ENCODE measurements at places on chromosomes 6 and 20.

GRCh38 chr20:57586370-57586793, 25.5 kb downstream of the PCK1 start:
- no peak for DNase-seq

DNA sequence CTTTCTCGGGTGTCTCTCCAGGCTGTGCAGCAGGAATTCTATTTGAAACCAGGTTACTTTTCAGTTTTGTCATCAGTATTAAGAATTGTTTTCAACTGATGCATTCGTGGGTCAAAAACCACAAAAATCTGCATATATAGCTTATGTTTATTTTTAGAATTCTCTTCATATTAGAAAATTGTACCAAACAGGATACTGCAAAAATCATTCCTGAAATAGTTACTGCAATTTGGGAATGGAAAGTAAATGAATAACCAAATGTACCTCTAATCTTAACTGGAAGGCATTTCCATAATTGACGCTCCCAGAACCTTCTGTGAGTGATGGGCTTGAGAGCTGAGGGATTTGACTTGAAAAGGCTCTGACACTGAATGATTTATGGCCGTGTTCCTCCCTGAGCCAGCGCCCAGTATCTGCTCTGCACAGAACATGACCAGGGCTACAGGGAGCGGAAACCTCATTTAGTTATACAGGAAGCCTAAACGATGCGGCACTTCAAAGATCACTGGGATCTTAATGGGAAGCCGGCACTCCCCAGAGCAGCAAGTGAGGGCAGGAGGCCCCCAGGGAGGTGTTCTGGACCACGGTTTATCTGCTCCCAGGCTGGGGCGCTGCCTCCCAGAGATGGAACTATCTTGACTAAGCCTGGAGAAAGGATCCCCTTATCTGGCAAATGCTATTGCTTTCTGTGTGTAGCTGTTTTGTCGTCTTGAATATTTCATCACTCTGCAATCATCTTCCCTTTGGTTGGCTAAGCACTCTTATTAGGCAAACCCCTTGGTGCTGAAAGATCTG, 446.0 kb downstream of the QKI start:
- peak; percentile 2 for DNase-seq

DNA sequence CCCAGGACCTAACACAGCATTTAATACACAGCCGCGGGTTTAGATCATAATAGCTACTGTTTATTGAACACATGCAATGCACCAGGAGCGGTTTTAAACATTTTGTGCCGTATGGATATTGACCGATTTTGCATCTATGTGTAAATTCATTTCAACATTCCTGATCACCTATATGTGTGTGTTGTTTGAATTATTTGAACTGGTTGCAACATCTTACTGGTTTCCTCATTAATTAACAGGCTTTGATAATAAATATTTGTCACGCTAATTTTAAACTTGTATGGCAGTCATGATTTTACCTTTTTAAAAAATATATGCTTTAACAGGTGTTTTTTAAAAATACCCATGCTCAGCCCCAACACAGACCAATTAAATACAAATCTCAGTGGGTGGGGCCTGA, 35.8 kb downstream of the CPNE5 start:
- no peak for DNase-seq

- no peak for DNase-seq
Observed at GRCh38 chr6:37396571-37397180, 36.3 kb upstream of the CMTR1 start.

- no peak for DNase-seq
Observed at GRCh38 chr6:156562636-156563035, 214.5 kb upstream of the ARID1B start.

- no peak for DNase-seq
Observed at GRCh38 chr20:54284928-54285704, 77.2 kb downstream of the PFDN4 start.

DNA sequence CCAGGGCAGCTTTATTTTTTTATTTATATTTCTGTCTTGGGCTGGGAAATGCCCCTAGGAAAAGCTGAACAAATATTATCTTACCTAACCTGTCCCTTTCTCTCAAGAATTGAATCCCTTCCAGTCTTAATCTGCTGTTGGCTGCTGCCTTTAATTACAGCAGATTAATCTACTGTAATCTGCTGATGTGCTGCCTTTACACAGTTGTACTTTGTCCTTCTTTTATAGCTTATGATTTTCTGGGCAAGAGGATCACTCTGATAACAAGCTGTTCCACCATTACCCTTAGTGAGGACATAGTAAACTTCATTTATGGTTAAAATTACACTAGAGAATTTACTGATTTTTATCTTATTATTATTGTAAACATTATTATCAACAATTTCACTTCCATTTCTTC, 234.5 kb upstream of the MAN1A1 start:
- DNase-seq: no peak

DNA sequence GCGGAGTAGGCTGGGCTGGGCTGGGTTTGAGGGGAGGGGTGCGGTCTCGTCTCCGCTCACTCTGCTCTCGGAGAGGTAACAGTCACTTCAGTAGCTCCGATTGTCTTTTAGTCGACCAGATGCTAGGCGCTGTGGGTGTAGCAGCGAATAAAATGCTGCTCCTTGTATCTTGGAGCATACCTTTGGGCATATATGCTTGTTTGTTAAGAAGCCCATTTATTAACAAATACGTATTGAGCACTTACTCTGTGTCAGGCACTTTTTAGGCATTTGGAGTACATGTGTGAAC, 545 bp downstream of the ACTR5 start:
- DNase-seq: no peak

DNA sequence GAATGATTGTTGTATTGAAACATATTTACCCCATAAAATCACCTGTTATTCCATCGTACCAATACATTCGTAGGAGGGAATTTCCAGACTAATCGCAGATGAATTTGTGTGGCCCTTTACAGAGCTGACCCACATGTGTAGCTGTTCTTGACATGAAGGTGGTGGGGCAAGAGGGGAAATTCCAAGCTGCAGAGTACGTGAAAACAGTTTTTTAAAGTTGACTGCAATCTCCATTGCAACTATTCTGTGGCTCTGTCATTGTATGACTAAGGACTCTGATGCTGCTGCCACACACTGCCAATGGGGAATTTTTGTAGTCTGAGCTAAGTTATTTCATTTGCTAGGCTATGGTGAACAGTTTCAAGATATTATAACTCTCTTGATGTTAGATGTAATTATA, 46.4 kb upstream of the ADTRP start:
- DNase-seq: no peak

DNA sequence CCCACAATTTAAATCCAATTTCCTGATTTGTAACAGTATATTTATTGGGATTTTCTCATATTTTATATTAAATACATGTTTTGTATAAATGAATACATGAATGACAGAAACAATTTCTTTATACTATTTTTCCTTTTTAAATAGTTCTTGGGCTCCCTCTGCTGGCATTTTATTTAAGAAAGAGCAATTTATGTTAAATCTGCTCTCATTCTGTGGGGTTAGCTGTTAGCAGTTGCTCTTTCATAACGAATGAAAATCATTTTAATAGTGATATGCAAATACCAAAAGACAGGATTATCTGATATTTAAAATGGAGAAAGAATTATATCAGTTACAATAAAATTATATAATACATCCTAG, 118.3 kb downstream of the RALGAPA2 start:
- DNase-seq: peak; percentile 71

DNA sequence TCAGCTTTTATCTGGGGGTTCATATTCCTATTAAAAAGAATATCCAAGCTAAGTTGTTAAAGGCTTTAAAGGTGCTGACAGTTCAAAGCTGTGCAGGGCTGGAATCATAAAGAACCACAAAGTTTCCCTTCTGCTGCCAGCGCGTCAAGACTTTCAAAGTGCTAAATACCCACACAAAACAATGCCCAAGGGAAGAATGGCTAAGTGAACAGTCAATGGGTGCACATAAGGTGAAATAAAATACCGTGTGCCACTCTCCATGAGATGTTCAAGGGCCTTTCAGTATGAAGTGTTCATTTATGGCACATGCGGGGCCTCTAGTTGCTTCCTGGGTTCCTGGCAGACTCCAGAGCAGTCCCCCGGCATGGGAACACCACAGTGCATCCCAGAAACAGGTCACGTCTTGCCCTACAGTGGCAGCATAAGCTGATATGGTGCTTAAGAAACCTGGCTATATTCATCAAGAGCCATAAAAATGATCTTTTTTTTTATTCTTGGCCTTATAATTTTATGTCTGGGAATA, 14.1 kb downstream of the TXNDC5 start:
- DNase-seq: no peak

GRCh38 chr6:137707590-137708360, 159.3 kb upstream of the TNFAIP3 start:
- peak; percentile 88 for DNase-seq

- DNase-seq: no peak
Observed at GRCh38 chr6:107741191-107741680, 82.9 kb downstream of the SCML4 start.

DNA sequence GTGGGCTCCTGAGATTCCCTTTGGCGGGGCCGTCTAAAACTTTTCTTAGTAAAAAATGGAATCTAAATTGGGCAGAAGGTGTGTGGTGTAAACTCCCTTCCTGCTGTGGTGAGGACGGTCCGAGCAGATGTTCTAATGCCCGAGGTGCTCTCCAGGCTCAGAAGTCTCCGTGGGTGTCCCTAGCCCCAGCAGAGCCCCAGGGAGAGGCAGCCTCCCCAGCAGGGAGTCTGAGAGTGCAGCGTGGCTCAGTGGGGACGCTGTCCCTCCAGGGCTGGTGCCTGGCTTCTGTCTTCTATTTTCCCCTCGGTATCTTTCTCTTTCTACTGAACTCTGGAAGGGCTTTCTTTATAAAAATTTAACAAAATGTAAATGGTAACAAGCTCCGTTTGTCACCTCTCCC, 208.2 kb downstream of the SMOC2 start:
- DNase-seq: no peak

DNA sequence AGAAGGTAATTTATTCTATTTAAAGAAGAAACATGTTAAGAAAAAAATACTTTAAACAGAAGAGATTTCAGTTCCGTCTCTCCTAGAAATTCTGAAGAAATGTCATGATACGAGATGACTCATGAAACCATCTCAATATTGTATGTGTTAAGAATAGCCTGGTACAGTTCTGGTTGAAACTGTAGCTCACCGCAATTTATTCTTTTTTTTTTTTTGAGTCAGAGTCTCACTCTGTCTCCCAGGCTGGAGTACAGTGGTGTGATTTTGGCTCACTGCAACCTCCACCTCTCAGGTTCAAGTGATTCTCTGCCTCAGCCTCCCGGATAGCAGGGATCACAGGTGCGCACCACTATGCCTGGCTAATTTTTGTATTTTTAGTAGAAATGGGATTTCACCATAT, 103.3 kb downstream of the ARHGAP18 start:
- no peak for DNase-seq

DNA sequence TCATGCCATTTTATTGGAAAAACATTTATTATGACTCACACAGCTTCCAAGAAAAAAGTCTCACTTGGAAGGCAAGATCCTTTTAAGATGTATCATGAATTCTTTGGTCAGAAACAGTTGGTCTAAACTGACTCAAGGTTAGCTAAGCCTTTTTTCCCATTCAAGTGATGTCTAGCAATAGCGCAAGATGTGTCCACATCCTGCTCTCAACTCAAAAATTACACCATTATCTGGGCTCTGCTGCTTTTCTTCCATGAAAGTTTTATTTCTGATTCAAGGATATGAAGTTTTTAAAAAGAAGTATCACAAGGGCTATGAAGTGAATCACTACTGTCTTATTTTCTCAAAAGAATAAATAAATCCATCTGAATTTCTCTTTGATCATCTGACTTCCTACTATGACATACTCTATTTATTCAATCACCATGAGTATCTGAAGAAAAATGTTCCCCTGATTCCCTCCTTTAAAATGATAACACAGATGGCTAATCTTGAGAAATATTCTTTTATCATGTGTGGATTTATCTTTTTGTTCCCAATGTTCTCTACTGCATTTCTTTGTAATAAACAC, 139.2 kb downstream of the AHI1 start:
- no peak for DNase-seq

DNA sequence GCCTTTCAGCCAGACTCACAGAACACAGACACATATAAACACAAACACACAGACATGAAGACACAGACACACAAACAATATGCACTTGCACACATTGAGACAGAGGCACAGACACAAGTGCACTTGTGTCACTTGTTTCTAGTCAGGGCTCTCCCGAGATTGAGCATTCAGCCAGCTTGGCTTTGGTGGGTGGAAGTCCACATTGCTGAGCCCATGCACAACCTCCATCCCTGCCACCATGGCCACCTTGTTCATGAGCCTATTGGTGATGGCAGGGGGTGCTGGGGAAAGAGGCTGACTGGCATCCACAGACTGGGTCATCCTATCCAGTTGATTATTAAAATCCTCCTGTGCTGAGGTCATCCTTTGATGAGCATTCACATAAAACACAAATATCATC, 11.5 kb upstream of the CST7 start:
- no peak for DNase-seq

- no peak for DNase-seq
Observed at GRCh38 chr20:50558483-50558925, 48.3 kb downstream of the PTPN1 start.

- DNase-seq: no peak
Observed at GRCh38 chr20:8322662-8323217, 190.7 kb downstream of the PLCB1 start.

- DNase-seq: no peak
Observed at GRCh38 chr6:345747-346385, 45.7 kb upstream of the IRF4 start.

- no peak for DNase-seq
Observed at GRCh38 chr6:156988276-156989158, 211.3 kb downstream of the ARID1B start.

- no peak for DNase-seq
Observed at GRCh38 chr6:20703049-20703448, 168.8 kb downstream of the CDKAL1 start.

DNA sequence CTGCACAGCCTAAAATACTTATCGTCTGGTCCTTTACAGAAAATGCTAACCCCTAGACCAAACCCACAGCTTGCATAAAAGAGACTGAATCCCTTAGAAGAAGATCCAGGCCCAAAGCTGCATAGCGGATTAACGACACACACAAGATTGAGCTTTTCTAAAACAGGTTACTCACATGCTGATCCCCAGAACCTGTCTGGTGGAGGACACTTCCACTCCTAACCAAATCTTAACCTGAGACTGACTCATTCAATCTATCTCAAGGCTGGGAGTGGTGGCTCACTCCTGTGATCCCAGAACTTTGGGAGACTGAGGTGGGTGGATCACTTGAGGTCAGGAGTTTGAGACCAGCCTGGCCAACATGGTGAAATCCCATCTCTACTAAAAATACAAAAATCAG, 2.8 kb upstream of the SLPI start:
- no peak for DNase-seq

GRCh38 chr20:50491168-50491567, 19.0 kb upstream of the PTPN1 start:
- no peak for DNase-seq

All from pons (tissue), 1 donor.